Chondrocyte (in vitro differentiated cells): ENCODE measurements at places on chromosomes 1 and 21.
A peak's percentile ranks its signal among the peaks of the same experiment; 100 is the strongest.

- DNase-seq: no peak
Observed at GRCh38 chr1:87330057-87330884, 1.6 kb downstream of the LMO4 start.

- no peak for DNase-seq
Observed at GRCh38 chr1:77273891-77274290, 7.9 kb upstream of the AK5 start.

- DNase-seq: no peak
Observed at GRCh38 chr1:173117108-173117633, 66.4 kb upstream of the TNFSF18 start.

GRCh38 chr1:85334962-85335361 is 58.5 kb upstream of the BCL10 start:
- DNase-seq: no peak

DNA sequence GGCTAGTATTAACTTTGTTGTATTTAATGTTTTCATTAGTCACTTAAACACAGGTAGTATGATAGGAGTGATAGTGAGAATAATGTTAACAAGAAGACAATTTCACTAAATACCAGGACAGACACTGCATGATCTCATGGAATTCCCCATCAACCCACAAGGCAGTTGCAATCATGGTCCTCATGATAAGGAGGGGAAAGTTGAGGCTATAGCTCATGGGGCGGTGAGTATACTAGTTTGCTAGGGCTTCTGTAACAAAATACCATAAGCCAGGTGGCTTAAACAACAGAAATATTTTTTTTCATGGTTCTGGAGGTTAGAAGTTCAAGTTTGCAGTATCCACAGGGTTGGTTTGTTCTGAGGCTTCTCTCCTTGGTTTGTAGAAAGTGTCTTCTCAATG is 115.8 kb downstream of the DSCAM start:
- DNase-seq: no peak

GRCh38 chr1:87872189-87872588 is 543.5 kb downstream of the LMO4 start:
- DNase-seq: no peak

GRCh38 chr1:187481581-187482148 is 652.9 kb downstream of the PLA2G4A start:
- DNase-seq: no peak

DNA sequence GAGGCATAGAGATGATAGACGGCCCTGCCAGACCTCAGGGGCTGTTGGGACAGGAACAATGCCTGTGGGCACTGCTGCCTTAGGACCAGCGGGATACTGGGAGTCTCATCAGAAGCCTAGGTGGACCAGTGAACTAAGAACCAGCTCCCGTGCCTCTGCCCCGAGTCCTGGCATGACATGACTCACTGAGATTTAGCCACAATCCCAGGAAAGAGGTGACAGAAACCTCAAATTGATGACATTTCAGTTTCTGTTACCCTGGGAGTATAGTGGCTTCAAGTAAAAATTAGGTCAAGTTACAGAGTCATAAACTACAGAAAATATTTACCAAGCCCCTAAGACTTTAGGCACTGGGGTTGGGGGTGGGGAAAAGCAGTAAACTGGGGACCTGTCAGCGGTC is 74.6 kb upstream of the GADD45A start:
- no peak for DNase-seq

- DNase-seq: no peak
Observed at GRCh38 chr1:147209825-147210821, 15.0 kb downstream of the FMO5 start.

GRCh38 chr1:2152954-2153353 is 41.6 kb downstream of the FAAP20 start:
- no peak for DNase-seq

- no peak for DNase-seq
Observed at GRCh38 chr1:94100785-94101612, 19.9 kb downstream of the ABCA4 start.

DNA sequence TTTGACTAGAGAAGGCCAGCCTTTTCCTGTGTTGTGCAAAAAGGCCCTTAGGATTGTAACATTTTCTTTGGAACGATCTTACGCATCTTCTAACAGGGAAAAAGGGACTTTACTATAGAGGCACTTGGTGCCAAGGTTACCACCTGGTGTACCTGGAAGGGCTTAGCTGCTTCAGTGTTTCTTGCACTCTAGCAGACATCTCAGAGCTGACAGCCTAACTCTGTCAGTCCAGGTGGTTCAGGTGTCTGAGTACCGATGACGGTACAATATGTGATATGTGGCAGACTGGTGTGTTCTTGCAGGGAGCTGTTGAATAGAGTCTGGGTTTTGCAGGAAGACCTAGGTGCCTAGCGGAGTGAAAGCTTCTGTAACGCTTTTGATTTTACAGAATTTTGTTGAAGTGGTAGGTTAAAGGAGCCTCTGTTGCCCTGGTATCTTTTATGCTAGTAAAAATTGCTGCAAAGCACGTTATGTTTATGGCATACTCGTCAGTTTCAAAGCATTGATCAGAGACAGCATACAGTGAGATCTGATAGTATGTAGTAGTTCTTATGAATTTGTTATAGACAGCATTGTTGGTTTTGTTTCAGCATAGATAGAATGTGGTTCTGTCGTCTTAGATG is 1.4 kb downstream of the MAGI3 start:
- DNase-seq: no peak

GRCh38 chr1:42940851-42941639 is 17.6 kb downstream of the SLC2A1 start:
- no peak for DNase-seq

GRCh38 chr1:3827813-3828307 is 29.2 kb downstream of the CEP104 start:
- DNase-seq: peak; percentile 82

DNA sequence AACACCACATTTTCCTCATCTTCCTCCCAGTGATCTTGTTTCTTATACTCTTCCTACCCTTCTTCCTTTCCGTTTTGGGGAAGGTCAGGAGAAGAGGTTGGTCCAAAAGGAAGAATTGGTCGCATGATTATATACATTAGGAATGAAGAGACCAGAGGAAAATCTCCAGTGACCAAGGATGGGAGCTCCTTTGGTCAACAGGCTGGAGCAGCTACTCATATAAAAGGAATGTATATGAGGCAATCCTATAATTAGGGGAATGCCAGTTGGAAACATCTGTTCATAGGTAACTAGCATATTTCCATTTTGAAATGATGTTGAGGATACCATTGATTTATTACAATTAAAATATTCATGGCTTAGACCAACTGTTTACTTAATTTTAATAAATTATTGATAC is 114.5 kb downstream of the LRRC40 start:
- DNase-seq: no peak

- DNase-seq: no peak
Observed at GRCh38 chr1:66374561-66375111, 159.3 kb upstream of the SGIP1 start.

- no peak for DNase-seq
Observed at GRCh38 chr1:16139473-16139962, 16.4 kb downstream of the EPHA2 start.

GRCh38 chr1:156927215-156928042 is 7.0 kb downstream of the LRRC71 start:
- DNase-seq: no peak

GRCh38 chr1:165551469-165551868 is 7.7 kb downstream of the LRRC52 start:
- no peak for DNase-seq

DNA sequence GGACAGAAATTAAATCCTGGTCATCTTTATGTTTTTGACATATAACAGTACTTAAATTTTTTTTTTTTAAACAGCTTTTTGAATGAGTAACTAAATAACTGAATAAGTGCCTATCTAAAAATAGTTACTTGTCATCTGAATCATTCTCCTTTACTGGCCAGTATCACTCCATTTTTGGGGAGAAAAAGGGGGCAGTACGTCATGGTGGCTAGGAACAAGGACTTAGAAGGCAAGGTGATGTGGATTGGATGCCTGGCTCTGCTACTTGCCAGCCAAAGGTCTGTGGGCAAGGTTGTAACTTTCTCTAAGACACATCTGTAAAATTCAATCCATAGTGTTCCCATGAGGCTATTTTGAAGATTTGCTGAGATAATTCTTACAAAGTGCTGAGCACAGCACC is 220.4 kb upstream of the DEPDC1 start:
- no peak for DNase-seq

GRCh38 chr21:44548922-44549321 is 2.4 kb downstream of the KRTAP10-2 start:
- DNase-seq: no peak

GRCh38 chr1:160855181-160855981 is 7.3 kb downstream of the CD244 start:
- no peak for DNase-seq

DNA sequence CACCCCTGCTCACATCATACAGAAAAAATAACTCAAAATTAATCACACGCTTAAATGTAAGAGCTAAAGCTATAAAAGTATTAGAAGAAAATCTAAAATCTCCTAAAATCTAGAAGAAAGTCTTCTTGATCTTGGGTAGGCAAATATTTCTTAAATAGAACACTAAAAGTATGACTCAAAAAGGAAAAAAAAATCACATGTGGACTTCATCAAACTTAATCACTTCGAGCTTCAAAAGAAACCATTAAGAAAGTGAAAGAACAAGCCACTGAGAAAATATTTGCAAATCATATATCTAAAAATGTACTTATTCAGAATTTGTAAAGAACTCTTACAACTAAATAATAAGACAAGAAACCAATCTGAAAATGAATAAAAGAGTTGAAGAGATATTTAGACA is 32.7 kb downstream of the LRRC52 start:
- DNase-seq: no peak

- DNase-seq: peak; percentile 82
Observed at GRCh38 chr21:44006656-44007055, 5.5 kb upstream of the TRAPPC10 start.

DNA sequence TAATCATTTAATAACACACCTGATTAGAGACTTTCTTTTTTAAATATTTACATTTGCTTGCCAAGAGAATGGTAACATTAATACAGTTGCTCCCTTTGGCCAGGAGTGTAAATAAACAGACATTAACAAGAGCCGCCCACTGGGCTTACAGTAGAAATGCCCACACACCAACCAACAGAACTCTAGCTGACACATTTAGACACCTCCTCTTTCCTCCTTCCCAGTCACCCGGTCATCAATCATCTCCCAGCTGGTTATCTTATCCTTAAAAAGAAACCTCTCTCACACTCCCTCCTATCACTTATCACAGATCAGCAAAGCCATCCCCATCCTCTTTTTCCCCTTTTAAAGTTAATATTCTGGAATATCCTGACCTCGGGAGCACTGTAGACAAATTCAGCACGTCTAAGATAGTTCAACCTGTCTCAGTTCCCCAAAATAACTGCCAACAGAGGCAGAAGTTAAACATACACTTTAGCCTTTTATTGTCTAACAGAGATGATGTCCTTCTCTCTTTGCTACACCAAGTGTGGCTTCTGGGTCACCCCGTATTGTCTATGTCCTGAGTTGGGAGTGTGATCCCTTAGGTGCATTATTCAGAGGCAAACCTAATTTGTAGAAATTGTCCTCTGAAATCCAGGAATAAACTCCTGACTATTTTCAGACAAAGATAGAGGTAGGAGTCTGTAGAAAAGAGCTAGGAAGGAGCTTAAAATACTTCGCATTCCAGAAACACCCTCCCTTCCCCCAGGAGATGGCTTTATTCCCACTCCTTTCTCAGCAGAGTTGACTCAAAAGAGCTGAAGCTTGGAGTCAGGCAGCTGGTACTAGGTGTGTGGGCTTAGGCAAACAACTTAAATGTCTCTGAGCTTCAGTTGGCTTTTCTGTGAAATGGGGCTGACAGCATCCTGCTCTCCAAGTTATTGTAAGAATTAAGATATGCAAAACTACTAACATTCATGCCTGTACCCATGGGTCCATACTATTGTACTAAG is 8.8 kb downstream of the MYCL start:
- no peak for DNase-seq

- DNase-seq: no peak
Observed at GRCh38 chr1:226797151-226797550, 58.1 kb upstream of the ITPKB start.

DNA sequence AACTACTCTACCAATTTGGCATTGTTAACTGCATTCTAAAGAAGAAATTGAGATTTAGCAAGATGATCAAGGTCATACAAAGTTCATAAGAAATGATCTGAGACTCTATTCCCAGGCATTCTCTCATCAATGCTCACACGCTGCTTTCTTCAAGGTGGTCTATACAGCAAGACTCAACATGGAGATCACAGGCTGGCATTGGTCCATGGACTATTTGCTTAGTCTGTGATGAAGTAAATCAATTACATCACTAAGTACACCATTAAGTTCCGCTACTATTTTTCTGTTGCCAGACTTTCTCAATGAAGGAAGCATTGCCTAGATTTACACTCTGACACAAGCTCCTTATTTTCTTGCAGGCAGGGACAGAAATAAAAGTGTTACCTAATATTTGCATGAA is 51.9 kb upstream of the CYP2J2 start:
- no peak for DNase-seq

DNA sequence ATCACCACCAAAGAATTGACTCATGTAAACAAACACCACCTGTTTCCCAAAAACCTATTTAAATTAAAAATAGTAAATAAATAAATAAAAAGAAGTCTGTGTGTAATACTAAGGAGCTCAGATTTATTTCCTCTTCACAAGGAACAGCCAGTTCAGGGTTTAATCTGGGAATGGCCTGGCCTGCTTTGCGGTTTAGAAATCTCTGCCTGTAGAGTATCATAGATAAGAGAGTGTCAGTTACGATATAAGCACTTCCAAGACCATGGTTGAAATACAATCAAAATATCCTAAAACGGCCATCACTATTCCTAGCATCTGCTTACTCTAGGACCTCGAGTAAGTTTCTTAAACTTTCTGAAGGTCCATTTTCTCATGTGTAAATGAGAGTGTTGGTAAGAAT is 274.4 kb downstream of the PLPP3 start:
- no peak for DNase-seq

- DNase-seq: no peak
Observed at GRCh38 chr1:1959459-1959839, 40.4 kb upstream of the TMEM52 start.

GRCh38 chr1:52631759-52632331 is 1.1 kb upstream of the SHISAL2A start:
- no peak for DNase-seq

DNA sequence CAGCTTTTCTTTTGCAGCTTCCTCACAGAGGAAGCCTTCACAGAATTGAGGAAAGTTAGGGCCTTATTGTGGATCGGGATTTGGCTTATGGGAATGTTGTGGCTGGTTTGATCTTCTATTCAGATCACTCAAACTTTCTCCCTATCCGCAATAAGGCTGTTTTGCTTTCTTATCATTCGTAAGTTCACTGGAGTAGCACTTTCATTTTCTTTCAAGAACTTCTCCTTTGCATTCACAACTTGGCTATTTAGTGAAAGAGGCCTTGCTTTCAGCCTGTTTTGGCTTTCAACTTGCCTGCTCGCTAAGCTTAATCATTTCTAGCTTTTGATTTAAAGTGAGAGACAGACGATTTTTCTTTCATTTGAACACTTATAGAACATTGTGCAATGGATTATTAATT is 181.9 kb upstream of the B3GALT2 start:
- DNase-seq: no peak
